ENCODE measurements at places on chromosomes 2 and 18.

DNA sequence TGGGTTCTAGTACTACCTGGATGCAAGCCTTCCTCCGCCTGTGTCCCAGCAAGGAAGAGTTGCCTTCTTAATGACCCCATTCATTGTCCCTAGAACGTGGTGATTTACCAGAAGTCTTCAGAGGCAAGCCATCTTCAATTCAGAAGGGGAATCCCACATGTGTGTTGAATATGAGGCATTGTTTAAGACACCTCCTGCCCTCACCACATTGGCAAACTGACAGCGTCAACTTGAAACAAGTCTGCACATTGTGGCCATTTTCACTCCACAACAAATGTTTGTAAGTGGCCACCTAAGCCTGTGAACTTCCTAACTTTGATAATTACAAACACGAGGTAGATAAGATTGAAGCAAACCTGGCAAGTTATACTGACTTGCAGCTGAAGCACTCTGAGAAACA, 83.7 kb downstream of the TCF7L1 start:
- no peak for DNase-seq

GRCh38 chr2:175156534-175156933, 11.5 kb downstream of the ATF2 start:
- DNase-seq: no peak

DNA sequence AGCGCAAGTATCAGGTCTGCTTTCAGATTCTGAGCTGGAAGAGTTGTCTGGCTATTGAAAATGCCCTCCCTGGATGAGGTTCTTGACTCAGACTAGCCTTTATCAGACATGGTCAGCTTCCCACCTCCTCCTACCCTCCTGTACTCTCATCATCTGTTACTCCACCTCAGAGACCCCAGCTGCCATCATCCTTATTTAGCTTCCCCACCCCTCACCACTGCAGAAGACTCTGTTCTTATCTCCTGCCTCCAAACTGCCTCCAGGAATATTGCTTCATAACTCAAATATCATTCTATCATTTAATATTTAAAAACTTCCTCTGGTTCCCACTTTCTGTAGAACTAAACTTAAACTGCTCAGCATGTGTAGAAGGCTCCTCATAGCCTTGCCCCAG, 31.1 kb upstream of the PPP3R1 start:
- no peak for DNase-seq

DNA sequence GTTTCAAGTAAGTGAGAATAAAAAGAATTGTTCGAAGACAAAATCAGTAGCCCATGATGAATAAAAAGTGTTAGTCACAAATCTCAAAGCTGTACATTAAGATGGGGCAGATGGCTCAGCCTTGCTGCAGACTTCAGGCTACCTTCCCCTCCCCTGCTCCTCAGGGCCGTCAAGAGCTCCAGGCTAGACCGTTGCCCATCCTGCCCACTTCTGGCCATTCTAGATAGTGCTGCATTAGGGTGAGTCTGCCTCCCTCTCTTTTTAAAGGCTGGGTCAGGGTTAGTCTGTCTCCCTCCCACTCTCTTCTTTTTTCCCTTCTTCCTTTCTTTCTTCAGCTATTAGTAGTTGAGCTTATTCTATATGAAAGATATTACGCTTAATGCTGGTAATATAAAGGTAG, 86.0 kb downstream of the MAPRE2 start:
- DNase-seq: no peak

GRCh38 chr2:142033393-142033792, 97.4 kb downstream of the LRP1B start:
- DNase-seq: no peak

GRCh38 chr18:73409242-73409641, 541.5 kb upstream of the NETO1 start:
- DNase-seq: no peak

DNA sequence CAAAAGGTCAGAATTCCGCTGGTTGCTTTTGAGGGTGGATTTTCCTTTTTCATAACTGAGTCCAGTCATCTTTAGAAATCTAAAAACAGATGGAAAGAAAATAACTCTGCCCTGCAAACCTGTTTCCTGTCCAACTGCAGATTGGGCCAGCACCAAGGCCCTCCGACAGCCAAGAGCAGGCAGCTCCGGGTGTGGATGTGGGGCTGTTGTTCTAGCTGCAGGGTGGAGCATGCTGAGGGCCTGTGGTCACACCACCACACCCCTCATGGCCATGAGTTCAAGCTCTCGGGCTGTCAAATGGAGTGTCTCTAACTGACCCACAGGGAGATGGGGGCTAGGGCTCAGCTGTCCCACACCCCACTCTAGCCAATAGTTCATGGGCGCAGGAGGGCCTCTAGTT, 69.3 kb upstream of the BZW1 start:
- DNase-seq: no peak

GRCh38 chr2:178152033-178152432, 39.8 kb downstream of the RBM45 start:
- DNase-seq: no peak

DNA sequence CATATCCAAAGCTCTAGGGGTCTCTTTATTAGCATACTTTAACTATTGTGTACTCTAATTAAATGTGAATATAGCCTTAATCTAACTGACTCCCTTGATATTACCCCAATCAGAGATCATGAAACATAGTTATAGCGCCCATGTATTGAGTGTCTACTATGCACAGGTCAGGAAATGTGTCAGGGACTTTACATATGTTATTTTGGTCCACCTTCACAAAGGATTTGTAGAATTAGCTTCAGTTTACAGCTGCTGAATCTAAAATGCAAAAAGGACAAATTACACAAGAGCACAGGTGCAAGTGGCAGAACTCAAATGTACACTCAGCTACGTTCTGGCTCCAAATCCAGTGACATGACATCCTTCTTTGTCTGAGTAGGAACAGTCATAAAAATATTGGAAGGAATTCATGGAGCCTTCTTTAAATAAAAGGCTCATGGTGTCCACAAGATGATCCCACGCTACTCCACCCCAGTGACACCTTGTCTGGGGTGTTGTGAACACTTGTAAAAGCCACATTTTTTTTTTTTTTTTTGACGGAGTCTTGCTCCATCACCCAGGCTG, 38.7 kb upstream of the ATL2 start:
- no peak for DNase-seq

- no peak for DNase-seq
Observed at GRCh38 chr2:208049441-208049840, 24.1 kb upstream of the PLEKHM3 start.

DNA sequence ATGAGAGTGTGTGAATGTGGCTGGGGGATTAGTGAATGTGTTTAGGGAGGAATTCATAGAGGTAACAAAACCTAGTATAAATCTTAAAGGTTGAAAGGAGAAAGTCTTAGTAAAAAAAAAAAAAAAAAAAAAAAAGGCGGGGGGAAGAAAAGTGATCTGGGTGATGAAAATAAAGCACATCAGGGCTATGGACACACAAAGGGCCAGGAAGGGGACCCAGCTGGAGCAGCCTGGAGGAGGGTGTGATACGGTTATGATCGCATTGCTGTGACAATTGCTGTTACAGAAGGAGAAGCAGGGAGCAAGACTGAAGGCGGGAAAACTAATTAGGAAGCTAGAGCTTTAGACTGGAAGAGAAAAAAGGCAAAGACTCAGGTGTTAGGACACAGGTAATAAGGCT, 85.4 kb downstream of the DLGAP1 start:
- DNase-seq: no peak

- DNase-seq: no peak
Observed at GRCh38 chr2:186486651-186487647, 889 bp downstream of the ZC3H15 start.

- DNase-seq: no peak
Observed at GRCh38 chr2:45698554-45698953, 47.1 kb downstream of the PRKCE start.

DNA sequence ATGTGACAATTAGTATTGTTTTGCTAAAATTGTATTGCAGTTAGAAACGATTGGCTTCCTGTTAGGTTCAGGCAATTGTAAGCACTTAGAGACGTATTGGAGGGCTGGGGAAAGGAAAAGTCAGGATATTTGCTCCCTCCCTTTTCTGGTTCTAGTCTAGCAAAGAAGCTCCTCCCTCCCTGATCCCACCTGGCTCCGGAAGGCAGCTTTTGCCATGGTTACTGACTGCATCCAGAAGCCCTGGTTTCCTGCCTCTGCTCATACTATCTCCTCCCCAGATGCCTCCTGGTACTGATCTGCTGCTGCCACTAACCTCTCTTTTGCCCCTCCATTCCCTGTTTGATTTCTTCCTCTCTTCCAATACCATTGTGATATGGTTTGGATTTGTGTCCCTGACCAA, 275.9 kb downstream of the MREG start:
- no peak for DNase-seq

GRCh38 chr2:23124214-23124750, 260.7 kb upstream of the KLHL29 start:
- DNase-seq: no peak
